ENCODE measurements at places on chromosomes 3 and 15.

DNA sequence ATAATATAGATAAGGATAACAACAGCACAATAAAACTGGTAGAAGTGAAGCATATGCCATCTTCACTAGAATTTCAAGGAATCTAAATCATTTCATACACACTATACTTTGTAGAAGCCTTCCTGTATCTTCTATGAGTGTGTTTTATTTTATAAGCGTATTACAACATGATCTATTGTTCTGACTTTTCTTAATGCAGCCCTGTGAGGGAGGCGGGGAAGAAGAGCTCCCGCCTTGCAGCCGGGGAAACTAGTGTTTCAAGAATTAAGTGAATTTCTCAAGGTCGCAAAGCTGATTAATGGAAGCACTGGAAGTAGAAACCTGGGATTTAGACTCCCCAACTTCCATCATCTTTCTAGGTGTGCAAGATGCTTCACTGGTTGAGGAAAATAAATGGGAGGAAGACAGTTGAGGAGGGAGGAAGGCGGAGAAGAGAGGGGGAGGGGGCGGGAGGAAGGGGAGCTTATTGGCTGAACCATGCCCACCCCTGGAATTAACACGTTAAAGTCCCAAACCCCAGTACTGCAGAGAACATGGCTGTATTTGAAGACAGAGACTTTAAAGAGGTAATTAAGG, 32.9 kb downstream of the VGLL4 start:
- no peak for DNase-seq

DNA sequence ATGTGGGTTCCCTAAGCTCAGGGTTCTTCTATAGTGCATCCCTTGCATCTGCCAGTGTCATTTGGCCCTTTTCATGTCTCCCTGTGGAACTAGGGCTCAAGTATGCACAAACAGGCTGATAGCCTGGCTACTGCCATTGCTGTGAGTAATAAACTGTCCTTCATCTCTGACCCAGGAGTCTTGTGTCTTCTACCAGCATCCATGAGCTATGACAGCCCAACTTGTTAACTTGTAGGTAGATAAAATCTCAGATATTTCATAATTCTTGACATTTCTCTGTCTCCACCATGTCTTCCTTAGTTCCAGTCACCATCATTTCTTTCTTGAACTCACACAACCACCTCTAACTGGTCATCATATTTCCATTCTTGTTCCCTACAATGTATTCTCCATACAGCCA, 19.5 kb upstream of the BCL2L10 start:
- no peak for DNase-seq

GRCh38 chr15:40316931-40317330, 6.6 kb upstream of the INAFM2 start:
- no peak for DNase-seq

- no peak for DNase-seq
Measured at GRCh38 chr3:36777424-36778218, 13.3 kb upstream of the DCLK3 start.

GRCh38 chr3:124851136-124851535, 36.0 kb downstream of the ITGB5 start:
- DNase-seq = no peak

DNA sequence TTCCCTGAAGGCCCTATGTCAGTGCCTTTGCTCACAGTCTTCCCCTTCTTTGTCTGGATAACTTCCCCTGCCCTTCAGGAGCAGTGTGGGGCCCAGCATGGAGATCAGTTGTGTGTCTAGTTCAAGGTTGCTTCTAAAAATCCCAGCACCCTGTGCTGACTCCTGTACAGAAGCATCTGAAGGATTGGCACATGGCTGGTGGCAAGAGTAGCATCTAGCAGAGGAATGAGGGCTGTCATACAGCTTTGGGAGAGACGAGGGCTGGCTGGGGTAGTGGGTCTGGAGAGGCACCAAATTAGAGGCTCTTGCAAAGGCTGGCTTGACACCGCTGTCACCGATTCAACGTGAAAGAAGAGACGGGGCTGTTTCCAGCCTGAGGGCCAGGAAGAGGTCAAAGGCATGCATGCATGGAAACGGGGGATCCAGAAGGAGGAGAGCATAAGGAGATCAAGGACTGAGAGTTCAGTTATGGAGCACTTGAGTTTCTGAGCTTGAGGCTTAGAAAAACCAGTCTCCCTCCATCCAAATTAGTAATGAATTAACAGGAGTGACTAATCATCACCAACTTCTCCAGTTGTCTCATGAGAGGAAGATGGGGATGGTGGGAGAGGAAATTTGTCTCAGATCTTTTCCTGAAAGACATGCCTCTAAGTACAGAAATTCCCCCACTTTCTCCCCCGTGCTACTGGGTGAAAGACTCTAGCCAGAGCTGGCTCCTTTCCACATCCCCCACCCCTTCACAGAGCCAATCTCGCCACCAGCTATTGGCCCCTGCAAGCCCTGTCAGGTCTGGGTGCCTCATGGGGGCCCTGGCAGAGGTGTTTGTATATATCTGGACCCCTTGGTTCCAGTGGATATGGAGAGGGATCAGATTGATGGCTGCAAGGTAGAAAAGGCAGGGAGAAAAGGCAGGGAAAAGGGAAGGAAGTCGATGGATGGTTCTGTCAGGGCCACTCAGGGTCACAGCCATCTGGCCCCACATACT, 45.9 kb downstream of the SLCO2A1 start:
- no peak for DNase-seq

DNA sequence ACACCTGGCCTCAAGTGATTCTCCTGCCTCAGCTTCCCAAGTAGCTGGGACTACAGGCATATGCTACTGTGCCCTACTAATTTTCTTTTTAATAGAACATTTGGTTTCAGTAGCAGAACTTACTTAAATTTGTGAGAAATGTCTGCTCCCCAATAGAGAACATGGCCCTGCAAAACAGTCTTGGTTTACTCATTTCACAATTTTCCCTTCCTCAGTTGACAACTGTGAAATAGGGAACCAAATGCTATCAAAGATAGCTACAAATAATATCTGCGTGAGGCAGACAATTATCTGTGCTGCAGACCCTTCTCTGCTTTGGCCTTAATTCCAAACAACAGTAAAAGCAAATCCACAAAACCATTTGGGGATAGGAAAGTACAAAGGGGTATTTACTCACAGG, 22.6 kb downstream of the METTL6 start:
- no peak for DNase-seq

DNA sequence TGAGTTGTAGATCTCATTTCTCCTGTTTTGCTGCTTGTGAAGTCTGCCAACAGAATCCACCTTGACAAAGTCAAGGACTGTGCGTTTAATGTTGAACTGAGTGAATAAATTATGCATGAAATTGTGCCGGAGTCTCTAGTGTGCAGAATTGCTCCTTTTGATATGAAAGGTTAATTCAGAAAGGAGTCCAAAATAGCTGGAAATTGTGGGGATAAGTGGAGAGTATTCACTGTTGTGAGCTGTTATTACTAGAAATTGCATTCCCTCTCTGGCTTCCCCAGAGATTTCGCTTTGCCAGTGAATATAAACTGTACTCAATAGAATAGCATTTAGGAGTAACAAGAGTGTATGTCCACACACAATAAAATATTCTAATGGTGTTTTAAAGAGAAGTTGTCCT, 43.1 kb downstream of the SAMMSON start:
- DNase-seq = no peak

DNA sequence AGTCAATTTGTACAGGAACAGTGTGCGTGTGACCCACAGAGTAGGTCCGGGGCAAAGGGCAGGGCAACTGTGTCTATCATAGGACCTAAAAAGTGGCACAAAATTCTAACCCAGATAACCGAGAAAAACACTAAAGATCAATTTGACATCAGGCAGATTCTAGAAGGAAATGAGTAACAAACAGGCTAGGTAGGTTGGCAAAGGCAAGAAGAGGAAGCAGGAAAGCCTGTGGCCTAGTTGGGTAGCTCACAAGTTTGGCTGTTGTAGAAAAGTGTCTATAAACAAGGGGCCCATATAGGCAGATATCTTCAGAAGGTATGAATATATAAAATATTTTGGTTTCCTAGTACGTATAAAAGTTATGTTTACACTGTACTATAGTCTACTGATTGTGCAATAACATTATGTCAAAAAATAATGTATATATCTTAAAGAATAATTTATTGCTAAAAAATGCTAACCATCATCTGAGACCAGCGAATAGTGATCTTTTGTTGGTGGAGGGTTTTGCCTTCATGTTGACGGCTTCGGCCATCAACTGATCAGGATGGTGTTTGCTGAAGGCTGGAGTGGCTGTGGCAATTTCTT, 13.3 kb upstream of the OR5K1 start:
- no peak for DNase-seq

- DNase-seq = no peak
Measured at GRCh38 chr3:111692593-111693552, 97.7 kb upstream of the ZBED2 start.

DNA sequence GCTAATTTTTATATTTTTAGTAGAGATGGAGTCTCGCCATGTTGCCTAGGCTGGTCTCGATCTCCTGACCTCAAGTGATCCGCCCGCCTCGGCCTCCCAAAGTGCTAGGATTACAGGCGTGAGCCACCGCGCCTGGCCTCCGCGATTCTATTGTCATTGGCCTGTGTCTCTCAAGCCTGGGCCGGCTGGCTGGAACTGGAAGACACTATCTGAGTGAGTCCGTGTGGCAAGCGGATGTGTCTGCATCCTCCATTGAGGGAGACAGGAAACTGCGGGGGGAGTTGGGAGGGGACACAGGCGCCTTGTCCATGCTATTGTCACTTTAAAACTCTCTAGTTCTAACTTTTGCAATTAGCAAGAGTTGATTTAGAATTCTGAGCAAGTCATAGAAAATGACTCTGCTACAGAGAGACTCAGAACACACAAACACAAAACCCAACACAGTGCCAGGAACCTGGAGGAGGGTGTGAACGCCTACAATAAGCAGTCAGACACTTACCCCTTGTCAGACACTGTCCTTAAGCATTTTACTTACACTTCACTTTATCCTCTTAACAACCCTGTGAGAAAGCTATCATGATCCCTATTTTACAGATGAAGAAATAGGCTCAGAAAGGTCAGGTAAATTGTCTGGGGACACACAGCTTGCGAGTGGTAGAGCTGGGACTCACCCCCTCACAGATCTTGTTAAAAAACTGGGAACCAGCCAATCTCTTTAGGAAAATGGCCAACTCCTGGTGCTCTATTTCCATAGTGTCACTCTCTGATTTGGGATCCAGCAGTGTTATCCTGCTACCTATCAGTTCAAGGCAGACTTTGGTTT, 38.7 kb downstream of the ANP32A start:
- DNase-seq = no peak

DNA sequence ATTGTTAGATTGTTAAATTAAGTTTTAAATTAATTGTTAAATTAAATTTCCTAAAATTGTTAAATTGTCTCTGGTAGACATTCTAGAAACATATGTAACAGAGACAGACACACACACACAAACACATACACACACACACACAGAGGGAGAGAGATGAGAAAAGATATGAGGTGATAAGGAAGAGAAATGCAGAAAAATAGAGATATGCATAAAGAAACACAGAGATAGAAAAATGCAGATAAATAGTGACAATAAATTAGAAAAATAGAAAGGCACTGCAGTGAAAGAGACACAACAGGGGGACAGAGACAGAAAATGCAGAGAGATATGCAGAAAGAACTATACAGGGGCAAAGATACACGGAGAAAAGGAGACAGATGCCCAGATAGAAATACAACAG, 25.1 kb upstream of the GOLGA8B start:
- DNase-seq = no peak

DNA sequence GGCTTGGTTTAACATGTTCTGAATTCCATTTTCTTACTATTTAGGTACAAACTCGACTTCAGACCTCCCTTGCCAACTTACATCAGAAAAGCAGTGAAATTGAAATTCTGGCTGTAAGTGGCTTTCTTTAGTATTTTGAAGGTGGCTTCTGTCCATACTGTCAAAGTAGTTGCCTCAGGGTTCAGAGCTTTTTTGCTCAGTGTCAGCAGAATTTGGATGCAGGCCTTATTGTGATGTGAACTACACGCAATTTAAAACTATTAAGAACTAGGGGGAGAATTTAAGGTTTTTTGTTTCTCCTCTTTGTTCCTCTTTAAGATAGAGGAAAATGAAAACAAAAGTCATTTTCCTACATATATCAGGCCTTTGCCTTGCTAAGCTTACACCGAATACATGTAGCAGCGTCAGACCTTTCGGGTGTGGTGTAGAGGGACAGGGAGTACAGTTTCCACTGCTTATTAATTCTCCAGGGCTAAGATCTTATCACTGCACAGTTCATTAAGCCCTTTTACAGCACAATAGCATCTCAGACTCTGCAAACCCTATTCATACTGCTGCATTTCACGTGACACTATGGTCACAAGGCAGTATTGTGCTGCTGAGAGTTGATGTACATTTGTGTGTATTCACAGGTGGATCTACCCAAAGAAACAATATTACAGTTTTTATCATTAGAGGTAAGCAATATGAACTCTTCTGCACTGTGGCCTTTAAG, 6.7 kb downstream of the SRP14 start:
- DNase-seq = no peak

DNA sequence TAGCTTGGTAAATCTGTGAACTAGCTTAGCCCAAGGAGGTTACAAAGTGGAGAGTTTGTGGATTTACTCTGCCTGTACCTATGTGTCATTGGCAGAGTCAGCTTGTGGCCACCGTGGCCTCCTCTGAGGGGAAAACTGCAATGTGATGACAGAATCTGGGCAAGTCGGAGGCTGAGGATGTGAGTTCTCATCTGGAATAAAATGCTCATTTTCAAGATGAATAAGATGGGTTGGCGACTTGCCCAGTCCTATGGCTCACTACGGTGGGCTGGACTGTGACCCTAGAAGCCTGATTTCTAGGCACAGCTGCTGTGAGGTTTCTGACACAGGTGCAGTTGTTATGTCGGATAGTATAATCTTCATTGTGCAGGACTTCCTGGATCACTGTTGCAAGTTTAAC, 83.7 kb downstream of the ETV5 start:
- DNase-seq = no peak

DNA sequence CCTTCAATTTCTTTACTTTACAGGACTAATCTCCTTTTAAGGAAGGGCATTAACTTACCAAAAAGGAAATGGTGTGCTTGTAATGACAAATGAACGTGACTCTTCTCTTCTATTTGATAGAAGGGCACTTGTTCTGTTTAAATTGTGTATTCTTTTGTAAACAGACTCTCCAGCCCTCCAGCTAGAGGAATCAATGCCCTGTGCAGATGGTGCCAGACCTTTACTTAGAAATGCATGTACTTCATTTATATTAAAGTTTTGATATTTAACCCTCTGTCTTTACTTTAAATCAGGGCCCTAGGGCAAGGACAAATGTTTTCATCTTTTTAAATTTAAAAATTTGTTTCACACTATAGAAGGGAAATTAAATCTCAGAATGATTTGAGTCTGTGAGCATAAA, 355.1 kb downstream of the GBE1 start:
- no peak for DNase-seq

GRCh38 chr15:32029862-32030781, at the start of gene CHRNA7:
CHRNA7 (plus strand) TSS chr15:32030515; CDS start chr15:32030595, 80 bp downstream.
- peak; percentile 70 for DNase-seq

DNA sequence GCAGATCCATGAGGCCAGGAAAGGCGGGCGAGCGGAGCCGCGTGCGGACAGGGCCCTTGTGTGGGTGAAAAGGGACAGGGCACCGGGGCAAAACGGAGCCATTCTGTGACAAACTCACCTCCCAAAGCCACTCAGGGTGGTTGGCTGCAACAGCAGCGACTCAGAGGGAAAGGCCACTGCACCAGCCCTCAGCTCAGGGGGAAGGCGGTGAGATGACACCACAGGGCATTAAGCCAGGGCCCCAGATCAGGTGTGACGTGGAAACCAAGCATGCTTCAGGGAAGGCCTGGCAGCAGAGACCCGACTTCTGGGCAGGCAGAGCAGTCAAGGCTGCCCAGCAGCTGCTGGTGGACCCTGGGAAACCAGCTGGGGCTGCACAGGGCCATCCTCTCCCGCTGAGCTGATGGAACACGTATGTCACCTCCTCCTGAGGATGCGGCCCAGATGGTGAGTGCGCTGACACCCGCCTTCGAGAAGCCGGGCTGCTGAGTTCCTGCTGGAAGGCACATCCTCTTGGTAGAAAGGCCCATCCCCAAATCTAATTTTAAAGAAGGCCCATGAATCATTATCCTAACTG, 82.3 kb downstream of the CHSY1 start:
- DNase-seq = no peak
